Activated CD4-positive, alpha-beta T cell treated with anti-CD3 and anti-CD28 coated beads, Interleukin-2, amount 50 U/mL, for 24 hours (primary cell): ENCODE measurements at places on chromosomes 2 and 18.

GRCh38 chr2:160794926-160795325, 301.3 kb upstream of the RBMS1 start:
- no peak for DNase-seq

- no peak for DNase-seq
These were observed 411.8 kb downstream of the MTX2 start for GRCh38 chr2:176680916-176681516.

- no peak for DNase-seq
These were observed 21.4 kb upstream of the FAM228A start for GRCh38 chr2:24153478-24153877.

DNA sequence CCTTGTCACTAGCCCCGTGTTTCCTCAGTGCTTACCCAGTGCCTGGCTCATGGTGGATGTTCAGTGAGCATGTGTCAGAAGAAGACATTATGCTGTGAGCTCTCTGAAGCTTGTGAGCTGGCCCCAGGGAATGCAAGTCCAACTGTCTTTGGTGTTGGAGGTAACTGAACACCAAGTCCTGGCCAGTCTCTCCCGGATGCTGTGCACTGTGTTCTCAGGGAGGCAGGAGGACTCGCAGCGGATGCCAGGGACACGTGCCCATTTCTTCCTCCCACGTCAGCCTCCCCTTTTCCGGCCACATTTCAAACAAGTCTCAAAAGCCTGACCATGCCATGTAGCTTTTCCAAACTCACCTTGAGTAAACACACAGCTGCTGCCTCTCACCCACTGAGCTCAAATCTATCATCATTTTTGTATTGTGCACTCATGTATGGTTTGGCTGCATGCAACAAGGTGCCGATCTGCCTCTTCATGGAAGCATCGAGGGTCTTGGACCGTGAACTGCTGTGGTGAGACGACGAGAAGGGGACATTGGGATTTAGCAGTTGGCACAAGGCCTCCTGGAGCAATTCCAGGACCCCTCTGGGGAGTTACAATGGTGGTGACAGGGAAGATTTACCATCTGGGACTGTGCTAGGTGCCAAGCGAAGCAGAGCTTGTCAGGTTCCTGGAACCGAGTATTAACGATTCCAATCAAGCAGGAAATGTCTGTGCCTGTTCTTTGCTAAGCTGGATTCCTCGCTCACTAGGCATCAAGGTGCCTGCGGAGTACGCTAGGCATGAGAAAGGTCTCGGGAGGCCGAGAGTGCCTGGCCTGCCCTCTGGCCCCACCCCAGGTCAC, 44.4 kb upstream of the MGAT4A start:
- no peak for DNase-seq

- no peak for DNase-seq
These were observed 258.9 kb upstream of the OSR1 start for GRCh38 chr2:19617257-19617848.

- no peak for DNase-seq
These were observed 10.5 kb upstream of the TMSB10 start for GRCh38 chr2:84894758-84895520.

DNA sequence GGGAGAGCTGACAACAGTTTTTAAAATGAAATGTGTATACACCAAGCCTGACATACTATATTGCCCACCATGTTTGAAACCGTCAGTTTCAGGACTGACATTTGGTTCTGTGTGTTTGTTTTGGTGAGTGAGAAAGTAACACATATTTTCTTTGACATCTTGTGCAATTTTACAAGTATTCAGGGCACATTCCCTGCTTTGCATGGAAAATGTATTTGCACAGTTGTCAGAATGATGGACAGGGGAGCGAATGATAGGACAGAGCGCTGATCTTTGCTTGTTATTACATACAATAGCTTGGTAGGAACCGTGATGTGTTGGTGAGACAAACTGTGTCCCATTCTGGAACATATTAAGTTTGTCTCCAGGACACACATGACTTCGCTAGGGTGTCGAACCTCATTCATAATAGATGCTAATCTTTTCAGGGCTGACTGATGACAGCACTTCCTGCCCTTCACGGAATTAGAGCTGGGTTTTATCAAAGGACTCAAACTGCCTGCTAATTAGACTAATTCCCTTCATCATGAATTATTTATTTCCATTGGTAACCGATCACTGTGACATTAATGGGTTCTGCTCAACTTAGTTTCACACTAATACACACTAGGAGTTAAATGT, 158.5 kb downstream of the CDCA7 start:
- no peak for DNase-seq

- no peak for DNase-seq
These were observed 34.3 kb upstream of the DNMT3A start for GRCh38 chr2:25375989-25376545.

- DNase-seq, result no peak
These were observed 76.1 kb downstream of the RHBDD1 start for GRCh38 chr2:226911932-226912331.

DNA sequence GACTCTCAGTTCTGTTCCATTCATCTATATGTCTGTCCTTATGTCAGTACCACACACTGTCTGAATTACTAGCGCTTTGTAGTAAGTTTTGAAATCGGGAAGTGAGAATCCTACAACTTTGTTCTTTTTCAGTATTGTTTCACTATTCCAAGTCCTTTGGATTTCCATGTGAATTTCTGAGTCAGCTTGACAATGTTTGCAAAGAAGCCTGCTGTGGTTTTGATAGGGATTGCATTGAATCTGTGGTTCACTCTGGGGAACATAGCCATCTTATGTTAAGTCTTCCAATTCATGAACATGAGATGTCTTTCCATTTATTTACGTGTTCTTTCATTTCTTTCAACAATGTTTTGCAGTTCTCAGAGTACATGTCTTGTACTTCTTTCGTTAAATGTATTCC, 15.0 kb downstream of the SLC3A1 start:
- DNase-seq, result no peak

- DNase-seq, result no peak
These were observed 314.7 kb downstream of the METTL4 start for GRCh38 chr18:2256577-2256976.
